Osteocyte (in vitro differentiated cells): ENCODE measurements at places on chromosomes 1 and 21. TPM values are rescaled to one million over a fixed set of nuclear protein-coding genes. Genes with fewer than 3 reads are reported as not detected.

Gene OLFML2B
- 66.0 and 66.7 TPM in 2 replicates for total RNA-seq

- DNase-seq: no peak
Observed at GRCh38 chr1:15245593-15246360, 1.2 kb upstream of the FHAD1 start.

DNA sequence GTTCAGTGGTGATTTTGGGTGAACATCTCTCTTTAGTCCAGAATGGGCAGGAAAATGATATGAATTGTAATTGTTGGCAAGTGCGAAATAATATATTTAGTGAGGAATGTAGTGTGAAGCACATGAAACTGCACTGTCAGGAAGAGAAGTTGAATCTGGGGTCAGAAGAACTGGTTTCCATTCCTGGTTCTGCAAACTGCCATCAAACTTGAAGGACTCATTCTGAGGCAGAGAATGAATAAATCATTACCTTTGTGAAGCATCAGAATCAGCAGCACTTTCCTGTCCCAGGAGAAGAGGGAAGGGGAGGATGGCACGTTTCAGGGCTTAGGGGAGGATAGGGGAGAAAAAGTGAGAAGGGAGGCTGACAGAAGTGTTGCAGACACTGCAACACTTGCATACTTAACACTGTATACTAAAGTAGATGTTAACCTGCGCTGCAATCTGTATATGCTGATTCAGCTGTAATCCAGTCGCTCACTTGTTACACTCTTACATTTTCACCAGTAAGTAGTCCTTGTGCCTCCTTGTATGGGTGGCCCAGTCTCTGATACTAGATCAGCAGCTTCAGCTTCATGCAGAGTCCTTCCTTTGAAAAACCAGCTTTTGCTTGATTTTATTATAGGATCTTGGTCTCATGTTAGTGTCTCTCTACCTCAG is 10.5 kb upstream of the RPTN start:
- no peak for DNase-seq

DNA sequence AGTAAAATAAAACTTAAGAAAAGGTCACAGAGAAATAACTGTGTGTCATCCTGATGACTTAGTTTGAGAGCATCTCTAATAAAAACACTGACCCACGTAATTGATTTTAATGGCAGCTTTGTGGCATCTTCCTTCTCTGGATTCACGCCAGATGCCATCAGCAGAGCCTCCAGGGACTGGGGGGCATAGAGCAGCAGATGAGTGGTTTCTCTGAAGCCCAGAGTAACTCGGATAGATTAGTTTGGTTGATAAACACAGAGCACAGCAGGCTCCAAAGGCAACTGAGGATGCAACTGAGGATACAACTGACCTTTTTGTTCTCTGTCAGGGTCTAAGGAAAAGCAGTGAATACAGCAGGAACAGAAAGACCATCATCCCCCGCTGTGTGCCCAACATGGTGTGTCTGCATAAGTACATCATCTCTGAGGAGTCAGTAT is 180.8 kb downstream of the RPS6KC1 start:
- no peak for DNase-seq

DNA sequence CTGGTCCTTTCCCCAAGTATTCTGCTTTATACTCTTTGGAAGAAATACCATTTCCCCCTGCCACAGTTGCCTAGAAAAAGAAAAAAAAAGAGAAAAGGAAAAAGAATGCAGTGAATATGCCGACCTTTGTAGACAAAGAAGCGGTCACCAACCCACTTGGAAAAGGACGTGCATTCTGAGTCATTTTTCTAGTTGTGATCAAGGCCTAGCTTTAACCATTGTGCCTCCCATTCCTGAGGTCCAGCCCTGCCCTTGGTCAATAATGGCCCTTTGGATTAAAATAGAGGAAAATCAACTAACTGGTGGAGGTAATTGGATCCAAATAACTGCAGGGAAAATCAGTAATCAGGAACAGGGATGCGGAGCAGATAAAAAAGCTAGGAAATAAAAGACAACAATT is 24.8 kb downstream of the S1PR1 start:
- no peak for DNase-seq

- no peak for DNase-seq
Observed at GRCh38 chr1:41673378-41673777, 188.9 kb upstream of the EDN2 start.

Gene PLCH2
- total RNA-seq: 11.7 and 12.6 TPM in 2 replicates
